ENCODE measurements at places on chromosomes 7 and 10.

- no peak for DNase-seq
Observed at GRCh38 chr7:73844848-73845460, 2.6 kb upstream of the METTL27 start.

- DNase-seq, result no peak
Observed at GRCh38 chr10:117004227-117005025, 561 bp downstream of the SHTN1 start.

- DNase-seq, result no peak
Observed at GRCh38 chr7:2164646-2165045, 68.1 kb downstream of the MAD1L1 start.

GRCh38 chr10:52442576-52442975 lies 128.5 kb downstream of the DKK1 start:
- no peak for DNase-seq

GRCh38 chr7:80924090-80924489 lies 5.2 kb upstream of the SEMA3C start:
- no peak for DNase-seq

- DNase-seq, result no peak
Observed at GRCh38 chr10:70176441-70176840, 6.1 kb upstream of the SAR1A start.
